ENCODE measurements at places on chromosomes 7 and 10. TPM values are rescaled to one million over a fixed set of nuclear protein-coding genes. Genes with fewer than 3 reads are reported as not detected.

- H3K27ac ChIP-seq = no peak overlapping the region
- no peaks in the 10 kb centered on the region for H3K27me3 ChIP-seq
- H3K36me3 ChIP-seq = peaks cover 22% of the 10 kb centered on the region
- no peak overlapping the region for H3K4me3 ChIP-seq
- no peak for DNase-seq
These were observed 147.1 kb downstream of the LRRC4 start for GRCh38 chr7:127884066-127884559.

GRCh38 chr10:128011059-128011979 lies 104.4 kb downstream of the PTPRE start:
- peak; percentile 92 for DNase-seq
- peaks cover 38% of the 10 kb centered on the region for H3K4me1 ChIP-seq
- peaks cover 6% of the 10 kb centered on the region for H3K27me3 ChIP-seq
- H3K36me3 ChIP-seq = peaks cover 4% of the 10 kb centered on the region

GRCh38 chr10:112634096-112634830 lies 187.2 kb downstream of the VTI1A start:
- no peaks in the 10 kb centered on the region for H3K36me3 ChIP-seq
- no peak for DNase-seq
- H3K27ac ChIP-seq = no peak overlapping the region
- H3K4me1 ChIP-seq = peaks cover 7% of the 10 kb centered on the region
- no peak overlapping the region for H3K4me3 ChIP-seq

- peaks cover 17% of the 10 kb centered on the region for H3K4me1 ChIP-seq
- no peak for DNase-seq
- H3K27me3 ChIP-seq = peaks cover 8% of the 10 kb centered on the region
- no peaks in the 10 kb centered on the region for H3K36me3 ChIP-seq
- H3K4me3 ChIP-seq = no peak overlapping the region
- no peak overlapping the region for H3K27ac ChIP-seq
These were observed 2.7 kb downstream of the MAP3K8 start for GRCh38 chr10:30436671-30437030.

Gene ERVW-1
- total RNA-seq = not detected
